ENCODE measurements at places on chromosomes 1 and 21. TPM values are rescaled to one million over a fixed set of nuclear protein-coding genes. Genes with fewer than 3 reads are reported as not detected.

DRAXIN gene
- not detected for total RNA-seq

HLX gene
- not detected for total RNA-seq

DCST1 gene
- total RNA-seq = not detected

HTR6 gene
- not detected for total RNA-seq

RHCE gene
- 3.6 TPM for total RNA-seq

RNU1-1 gene
- total RNA-seq = under 0.01 TPM

KTI12 gene
- total RNA-seq = 10.4 TPM

APOBEC4 gene
- total RNA-seq = not detected

PRSS38 gene
- not detected for total RNA-seq

CELA3B gene
- not detected for total RNA-seq

PTPN22 gene
- total RNA-seq = 0.96 TPM

ICOSLG gene
- 1.2 TPM for total RNA-seq

AGRN gene
- total RNA-seq = 187 TPM

CAPZA1 gene
- 215 TPM for total RNA-seq

AK5 gene
- total RNA-seq = not detected

NHLH2 gene
- total RNA-seq = 0.48 TPM

RBM34 gene
- total RNA-seq = 83.3 TPM

F13B gene
- total RNA-seq = not detected

KCNK1 gene
- 15.7 TPM for total RNA-seq

NUF2 gene
- 2.7 TPM for total RNA-seq

STX12 gene
- 71.1 TPM for total RNA-seq

NES gene
- total RNA-seq = not detected

REN gene
- not detected for total RNA-seq

SPATA17 gene
- 1.1 TPM for total RNA-seq

TCHHL1 gene
- total RNA-seq = not detected

PADI3 gene
- 0.43 TPM for total RNA-seq

CDA gene
- 2.6 TPM for total RNA-seq

AGMAT gene
- total RNA-seq = 1.9 TPM

KCNN3 gene
- total RNA-seq = under 0.01 TPM

TMEM240 gene
- not detected for total RNA-seq

CCDC190 gene
- total RNA-seq = not detected

NECTIN4 gene
- 97.8 TPM for total RNA-seq

Data from tracheal epithelial cell (primary cell).